Fibroblast of skin of left biceps (primary cell): ENCODE measurements at places on chromosomes 2 and 18.

GRCh38 chr2:3628800-3629199 lies 29.2 kb upstream of the ALLC start:
- DNase-seq = no peak

- no peak for DNase-seq
Observed at GRCh38 chr2:181446985-181447384, 10.2 kb upstream of the ITGA4 start.

GRCh38 chr2:191847764-191848163 lies 876 bp upstream of the CAVIN2 start:
- DNase-seq = no peak

DNA sequence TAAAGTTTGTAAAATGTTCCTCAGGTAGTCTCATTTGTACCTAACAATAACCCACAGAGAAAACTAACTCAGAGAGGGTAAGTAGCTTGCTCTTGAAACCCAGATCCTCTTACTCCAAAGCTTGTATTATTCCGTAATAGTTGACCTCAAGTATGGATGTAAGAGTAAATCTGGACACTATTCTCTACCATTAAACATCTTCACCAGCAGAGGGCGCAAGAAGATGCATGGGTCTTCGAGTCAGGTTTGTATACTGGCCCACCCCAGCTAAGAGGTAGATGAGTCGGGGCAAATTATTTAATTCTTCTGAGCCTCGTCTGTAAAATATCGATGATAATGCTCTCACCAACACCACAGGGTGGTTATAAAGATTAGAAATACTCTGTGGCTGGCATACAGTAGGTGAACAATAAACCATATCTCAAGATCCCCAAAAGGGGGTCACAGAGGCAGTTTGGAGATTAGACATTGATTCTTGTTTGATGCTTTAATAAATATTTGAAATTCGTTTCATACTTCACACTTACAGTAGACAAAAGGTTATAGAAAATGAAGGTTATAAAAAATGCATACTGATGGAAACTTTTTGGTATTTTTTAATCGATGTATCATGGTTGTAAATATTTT lies 3.5 kb upstream of the CABLES1 start:
- DNase-seq = peak; percentile 58

DNA sequence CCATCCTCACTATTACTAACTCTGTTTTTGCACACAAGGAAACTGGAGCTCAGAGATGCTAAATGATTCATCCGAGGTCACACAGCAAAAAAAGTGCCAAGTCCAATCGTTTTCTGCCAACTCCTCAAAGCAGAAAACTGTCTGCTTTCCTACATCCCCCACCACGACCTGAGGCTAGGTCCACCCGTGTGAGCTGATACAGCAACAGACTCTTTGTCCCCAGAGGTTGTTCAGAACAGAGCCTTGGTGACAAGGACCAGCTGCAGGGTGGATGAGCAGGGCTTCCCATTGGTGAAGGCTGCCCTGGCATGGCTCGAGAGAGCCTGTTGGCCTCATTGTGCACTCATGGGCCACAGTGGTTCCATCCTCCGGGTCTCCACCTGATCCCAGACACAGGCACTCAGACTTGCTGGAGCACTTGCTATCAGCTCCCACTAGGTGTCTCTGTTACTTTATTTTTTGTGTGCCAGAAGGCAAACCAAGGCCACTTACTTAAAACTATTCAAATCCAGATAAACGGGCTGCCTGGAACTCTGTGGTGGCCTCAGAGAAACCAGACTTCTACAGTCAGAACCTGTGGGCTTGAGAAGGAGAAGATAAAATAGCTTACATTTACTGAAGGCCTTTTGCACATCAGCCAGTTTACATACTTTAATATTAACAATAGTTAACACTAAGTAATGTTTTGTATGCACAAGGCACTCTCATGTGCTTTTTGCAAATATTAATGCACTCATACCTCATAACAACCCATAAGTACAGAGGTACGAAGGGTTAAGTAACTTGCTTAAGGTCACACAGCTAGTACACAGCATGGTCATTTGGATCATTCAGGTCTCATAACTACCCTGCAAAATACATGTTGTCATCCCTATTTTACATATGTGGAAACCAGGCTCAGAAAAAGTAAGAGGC lies 62.9 kb upstream of the CTIF start:
- DNase-seq = peak; percentile 51

DNA sequence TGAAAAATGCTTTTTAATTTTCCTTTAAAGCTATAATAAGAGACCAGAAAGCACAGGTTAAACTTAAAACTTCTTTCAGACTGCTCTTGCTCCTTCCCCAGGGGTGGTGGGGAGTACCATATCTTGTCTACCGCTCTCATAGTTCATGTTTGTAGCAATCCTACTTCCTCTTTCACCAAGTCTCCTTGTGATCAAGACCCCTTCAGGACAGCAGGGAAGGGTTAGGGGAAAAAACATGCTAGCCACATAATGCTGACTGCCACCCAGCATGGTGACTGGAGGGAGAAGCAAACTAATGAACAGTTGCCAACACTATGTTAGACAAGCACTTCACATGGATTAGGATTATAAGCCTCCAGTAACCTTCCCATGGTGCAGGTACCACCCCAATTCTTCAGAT lies 8.6 kb downstream of the MYO5B start:
- no peak for DNase-seq

DNA sequence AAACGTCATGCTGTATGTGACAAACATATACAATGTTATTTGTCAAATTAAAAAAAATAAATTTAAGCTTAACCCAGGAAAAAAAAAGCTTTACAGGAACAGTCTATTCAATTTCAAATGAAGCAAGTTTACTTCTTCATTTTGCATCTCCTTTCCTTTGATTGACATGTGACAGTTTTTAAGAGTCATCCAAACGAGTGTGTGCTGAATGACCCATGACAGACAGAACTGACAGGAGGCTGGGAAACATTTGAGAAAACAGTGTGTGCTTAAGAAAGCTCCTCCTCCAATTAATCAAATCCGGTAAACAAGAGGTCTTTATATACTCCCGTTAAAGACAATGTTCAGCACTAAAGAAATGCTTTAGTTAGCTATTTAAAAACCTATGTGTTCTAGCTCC lies 177.7 kb downstream of the SRBD1 start:
- DNase-seq = no peak

DNA sequence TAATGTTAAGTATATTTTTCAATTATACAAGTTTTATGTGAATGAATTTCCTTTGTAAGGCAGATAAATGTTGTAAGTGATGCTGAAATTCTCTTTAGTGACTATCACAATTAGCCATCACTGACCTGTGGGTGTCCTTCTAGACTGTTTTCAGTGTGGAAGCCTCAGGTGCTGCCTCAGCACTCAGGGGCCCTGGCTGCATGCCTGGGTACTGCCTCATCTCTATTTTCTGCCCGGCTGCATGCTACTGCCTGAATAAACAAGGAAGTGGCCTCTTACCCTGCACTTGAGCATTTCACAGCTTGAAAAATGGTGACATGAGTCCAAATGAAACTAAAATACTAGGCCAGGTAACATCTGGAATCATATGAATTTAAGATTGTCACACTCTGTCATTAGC lies 787.6 kb upstream of the SALL3 start:
- DNase-seq = no peak

- no peak for DNase-seq
Observed at GRCh38 chr2:24832073-24832461, 38.8 kb downstream of the CENPO start.

GRCh38 chr2:67561457-67561965 lies 164.4 kb downstream of the ETAA1 start:
- no peak for DNase-seq

GRCh38 chr2:20673686-20674308 lies 6.9 kb downstream of the GDF7 start:
- DNase-seq = no peak

- DNase-seq = no peak
Observed at GRCh38 chr2:129756276-129756675, 223.2 kb upstream of the RAB6C start.

GRCh38 chr2:128451084-128452023 lies 132.7 kb upstream of the HS6ST1 start:
- no peak for DNase-seq

GRCh38 chr2:103005393-103005792 lies 243.6 kb downstream of the TMEM182 start:
- no peak for DNase-seq

GRCh38 chr18:55038162-55038561 lies 78.9 kb upstream of the CCDC68 start:
- DNase-seq = no peak

GRCh38 chr2:46814160-46814961 lies 101.2 kb downstream of the MCFD2 start:
- DNase-seq = no peak

- DNase-seq = no peak
Observed at GRCh38 chr18:51006061-51006818, 23.8 kb upstream of the SMAD4 start.

DNA sequence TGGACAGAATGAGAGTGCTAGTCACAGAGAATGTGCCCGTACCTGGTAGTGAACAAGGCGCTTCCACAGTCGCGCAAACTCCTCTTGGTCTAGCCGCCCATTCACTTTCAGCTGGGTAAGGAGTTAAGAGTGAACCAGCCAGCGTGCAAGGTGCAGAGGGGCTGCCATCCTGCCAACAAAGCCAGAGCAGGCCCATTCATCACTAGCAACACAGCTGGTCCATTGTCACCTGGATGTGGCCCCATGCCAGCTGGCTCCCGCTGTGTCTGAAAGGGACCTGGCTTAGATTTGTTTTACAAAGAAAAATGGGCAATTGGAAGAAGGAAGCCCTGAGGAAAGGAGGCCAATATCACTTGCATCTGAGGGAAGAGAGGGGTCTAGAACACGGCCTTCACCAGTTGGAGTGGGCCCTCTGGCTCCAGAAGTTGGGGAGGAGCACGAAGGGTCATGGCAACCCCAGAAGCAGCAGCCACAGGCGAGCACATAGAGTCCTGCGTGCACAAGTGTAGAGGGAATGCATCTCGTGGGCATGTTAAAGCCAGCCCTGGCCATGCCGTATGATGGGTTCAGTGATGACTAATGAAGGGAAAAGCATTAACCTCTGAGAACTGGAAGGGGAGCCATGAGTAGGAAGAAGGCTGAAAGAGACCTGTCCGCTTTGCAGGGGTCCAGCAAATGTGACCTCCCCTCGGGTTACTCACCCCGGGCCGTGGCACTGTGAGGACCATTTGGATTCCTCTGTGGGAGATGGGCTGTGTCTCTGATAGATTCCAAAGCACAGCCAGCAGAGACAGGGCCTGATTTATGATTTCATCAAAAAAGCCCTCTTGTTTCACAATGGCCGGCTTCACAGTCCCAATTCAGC lies 70.6 kb downstream of the CAPN13 start:
- no peak for DNase-seq

GRCh38 chr2:160784034-160784433 lies 290.4 kb upstream of the RBMS1 start:
- DNase-seq = no peak

DNA sequence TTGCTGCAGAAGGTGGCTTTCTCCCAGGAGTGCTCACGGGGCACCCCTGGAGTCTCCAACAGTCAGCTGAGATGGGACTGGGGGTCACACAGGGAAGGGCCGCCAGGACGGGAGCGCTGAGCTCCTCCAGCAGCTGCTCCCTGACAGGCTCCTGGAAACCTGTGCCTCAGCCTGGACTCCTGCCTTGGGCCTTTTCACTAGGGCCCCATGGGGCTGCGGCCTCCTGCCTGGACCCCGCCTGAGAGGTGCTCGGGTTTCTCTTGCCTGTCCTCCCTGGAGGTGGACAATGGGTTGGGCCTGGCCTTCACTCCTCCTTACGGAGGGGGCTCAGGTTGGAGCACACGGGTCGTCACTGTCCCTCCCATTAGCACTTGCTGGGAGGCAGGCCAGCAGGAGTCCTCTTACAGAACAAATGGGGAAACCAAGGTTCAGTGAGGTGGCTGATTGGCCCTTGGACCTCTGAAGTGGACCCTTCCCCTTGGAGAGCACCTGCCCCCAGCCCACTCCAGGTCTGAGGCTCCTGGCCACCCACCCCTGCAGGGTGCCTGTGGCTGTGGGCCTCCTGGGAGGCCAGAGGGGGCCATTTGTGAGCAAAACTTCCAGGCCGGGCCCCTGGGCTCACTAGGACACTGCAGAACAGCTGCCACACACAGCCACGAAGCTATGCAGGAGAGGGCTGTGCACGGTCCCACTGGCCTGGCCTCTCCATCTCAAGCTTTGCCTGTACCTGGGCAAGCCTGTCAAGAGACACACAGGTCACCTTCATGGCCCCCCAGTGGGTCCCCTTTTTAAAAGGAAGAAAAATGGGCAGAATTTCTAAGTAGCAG lies 57.1 kb upstream of the ODC1 start:
- DNase-seq = no peak

DNA sequence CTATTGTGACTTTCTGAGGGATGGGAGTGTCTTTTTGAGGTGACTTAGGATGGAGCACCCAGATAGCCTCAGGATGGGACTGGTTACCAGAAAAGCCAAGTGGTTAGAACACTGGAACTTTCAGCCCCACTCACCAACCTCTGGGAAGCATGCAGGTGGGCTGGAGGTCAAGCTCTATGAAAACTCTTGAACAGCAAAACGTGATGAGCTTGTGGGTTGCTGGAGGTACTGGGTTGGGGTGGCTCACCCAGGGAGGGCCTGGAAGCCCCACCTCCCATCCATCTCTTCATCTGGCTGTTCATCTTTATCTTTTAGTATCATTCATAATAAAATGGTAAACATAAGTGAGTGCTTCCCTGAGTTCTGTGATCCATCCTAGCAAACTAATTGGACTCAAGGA lies 216.4 kb downstream of the SPP2 start:
- DNase-seq = no peak

DNA sequence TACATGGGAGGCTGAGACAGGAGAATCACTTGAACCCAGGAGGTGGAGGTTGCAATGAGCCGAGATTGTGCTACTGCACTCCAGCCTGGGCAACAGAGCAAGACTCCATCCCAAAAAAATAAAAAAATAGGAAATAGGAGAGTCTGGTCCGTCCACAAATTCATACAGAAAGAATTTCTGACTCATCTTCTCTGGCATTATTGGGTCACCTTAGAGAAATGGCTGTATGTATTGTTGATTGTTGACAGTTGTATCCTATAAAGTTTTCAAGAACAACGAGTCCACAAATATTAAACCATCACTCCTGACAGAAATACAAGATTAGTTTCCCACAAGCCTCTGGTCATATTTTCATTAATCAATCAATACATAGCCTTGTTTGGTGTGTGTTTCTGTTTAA lies 20.4 kb downstream of the RBM43 start:
- DNase-seq = no peak

GRCh38 chr2:52404046-52404445 lies 1363.6 kb upstream of the CHAC2 start:
- no peak for DNase-seq

GRCh38 chr2:219565130-219566080 lies 5.9 kb downstream of the OBSL1 start:
- no peak for DNase-seq

DNA sequence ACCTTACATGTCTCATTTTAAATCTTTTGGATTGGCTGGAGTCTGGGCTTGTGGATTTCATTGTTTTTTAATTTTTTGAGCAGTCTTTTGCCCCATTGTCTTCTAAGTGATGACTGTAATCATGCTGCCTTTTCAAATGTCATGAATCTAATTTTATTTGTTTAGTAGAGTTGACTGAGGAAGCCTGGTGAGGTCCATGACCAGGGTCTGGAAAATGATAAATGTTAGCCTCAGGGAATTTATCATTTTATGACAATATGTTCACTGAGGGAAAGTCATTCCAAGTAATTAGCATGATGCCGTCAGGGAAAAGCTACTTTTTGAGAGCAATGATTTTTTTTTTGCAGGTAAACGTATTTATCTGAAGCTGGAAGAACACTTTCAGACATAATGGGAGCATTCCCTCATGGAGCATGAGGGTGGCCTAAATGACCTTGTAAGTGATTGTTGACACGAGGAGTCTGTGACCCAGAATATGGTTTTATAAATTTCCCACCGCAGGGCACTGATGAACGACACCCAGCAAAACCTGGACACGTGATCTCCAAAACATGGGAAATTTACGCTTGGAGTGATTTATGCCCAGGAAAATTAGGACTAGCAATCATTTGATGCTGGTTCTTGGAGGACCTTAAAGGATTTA lies 155.3 kb upstream of the NABP1 start:
- no peak for DNase-seq
